Kidney tubule cell (primary cell): ENCODE measurements at places on chromosomes 7 and 10.

DNA sequence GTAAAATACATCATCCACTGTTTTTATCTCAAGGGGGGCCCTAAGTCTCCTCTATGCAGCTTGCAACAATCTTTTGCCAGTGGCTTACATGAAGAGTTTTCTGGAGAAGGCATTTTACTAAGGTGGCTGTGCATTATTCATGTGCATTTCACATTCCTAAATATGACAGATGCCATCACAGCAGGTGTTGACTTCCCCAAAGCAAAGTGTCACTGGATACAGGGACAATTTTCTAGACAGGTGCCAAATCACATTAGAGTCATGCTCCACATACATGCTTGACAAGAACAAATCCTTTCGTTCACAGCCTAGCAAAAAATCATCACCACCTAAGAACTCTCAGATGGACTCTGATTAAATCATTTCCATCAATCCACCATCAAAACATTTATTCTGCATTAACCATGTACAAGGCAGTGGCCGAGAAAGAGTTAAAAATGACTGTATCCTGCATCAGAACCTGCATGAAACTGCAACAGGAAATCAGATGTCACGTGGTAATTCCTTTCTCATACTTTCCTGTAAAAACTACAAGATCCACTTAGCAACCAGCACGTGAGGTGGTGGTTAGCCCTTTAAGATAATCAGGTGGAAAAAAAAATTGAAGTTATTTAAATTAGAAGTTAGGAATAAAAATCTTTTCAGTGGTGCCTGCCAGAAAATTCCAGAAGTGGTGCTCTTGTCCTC is 88.2 kb upstream of the AFAP1L2 start:
- DNase-seq: peak; percentile 45

GRCh38 chr7:30249316-30249715 is 35.1 kb upstream of the ZNRF2 start:
- DNase-seq: no peak

DNA sequence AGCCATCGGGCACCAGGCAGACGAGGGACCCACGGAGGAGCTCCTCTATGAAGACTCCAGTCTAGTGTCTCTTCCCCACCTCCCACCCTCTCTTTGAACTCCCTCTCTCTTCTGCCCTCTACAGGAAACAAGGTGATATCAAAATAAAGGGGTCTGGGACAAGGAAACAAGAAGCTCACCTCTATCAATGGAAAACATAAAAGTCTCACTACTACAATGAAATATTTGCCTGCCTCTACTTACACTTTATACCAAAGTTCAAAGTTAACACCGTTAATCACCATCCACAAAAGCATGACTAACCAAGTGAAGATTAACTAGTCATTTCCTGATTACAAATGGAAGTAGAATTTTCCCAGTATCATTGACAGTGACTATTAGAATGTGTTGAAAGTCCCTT is 82.2 kb downstream of the PARD3 start:
- peak; percentile 93 for DNase-seq

- DNase-seq: no peak
These were observed 46.1 kb upstream of the LRRC17 start for GRCh38 chr7:102866535-102867215.

DNA sequence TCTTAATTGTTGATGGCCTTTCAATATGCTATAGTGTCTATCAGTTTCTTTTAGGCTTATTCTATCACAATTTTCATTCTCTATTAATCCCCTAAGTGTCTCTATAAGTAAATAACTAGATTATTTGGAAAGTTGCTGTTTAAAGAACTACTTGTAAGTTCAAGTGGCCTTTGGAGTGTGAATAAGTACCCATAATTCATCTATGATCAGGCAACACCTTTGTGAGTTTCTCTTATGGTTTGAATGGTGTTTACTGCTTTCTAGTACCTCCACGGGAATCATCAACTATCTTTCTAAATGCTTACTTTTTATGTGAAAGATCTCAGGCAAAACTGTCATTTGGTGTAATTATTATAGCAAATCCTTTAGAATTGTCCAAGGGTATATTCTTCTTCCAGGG is 166.7 kb downstream of the POU6F2 start:
- DNase-seq: no peak

DNA sequence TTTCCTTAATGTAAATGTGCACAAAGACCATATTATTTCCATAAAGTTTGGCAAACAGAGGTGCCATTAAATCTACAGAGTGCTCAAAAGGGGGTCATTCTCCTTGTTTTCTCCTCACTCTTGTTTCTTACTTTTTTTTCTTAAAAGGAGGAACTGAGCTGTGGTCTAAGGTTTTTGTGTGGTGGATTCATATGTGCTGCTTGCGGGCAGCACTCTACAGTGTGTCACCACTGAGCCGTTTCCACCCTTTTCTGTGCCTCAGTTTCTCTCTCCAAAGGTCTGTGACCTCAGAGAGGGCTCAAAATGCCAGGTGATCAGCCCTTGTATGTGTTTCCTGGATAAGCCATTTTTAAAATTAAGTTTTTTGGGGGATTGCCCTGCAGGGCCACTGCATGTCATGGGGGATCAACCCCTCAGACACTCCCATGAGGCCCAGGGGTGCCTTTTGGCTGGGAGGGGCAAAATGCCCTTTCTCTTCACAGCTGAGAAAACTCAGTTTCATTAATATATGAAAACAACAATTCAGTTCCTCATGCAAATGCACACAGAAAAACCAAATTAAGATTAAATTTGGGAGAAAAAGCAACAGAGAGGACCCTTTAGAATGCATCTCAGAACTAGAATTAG is 56.9 kb upstream of the VOPP1 start:
- no peak for DNase-seq

GRCh38 chr7:100489824-100490223 is 6.1 kb downstream of the NYAP1 start:
- DNase-seq: peak; percentile 86

DNA sequence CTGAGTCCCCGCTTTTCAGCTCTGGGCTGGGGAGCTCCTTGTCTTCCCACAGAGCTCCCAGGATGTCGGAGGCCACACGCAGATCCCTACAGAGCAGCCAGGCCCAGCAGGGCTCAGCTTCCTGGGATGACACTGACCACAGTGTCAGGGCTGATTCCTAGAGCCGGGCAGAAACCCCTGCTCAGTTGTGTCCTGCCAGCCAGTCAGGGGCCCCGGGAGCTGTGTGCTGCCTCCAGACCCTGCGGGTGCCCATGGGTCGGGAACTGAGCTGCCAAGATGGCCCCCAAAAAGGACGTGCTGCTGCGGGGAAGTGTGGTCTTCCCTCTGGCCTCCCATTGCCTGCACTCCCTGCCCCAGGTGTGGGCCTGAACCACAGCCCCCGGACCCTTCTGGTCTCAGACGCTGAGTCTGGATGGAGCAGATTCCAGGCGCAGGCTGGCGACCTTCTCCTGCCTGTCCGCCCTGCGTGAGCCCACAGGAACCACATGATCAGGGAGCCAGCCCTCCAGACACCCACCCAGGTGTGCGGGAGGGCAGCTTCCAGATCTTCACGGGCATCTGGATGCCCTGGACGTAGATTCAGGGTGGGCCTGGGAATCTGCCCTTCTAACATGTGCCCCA is 217.4 kb downstream of the MAD1L1 start:
- DNase-seq: no peak

- peak; percentile 20 for DNase-seq
These were observed 3.7 kb downstream of the GPR26 start for GRCh38 chr10:123669886-123670285.

GRCh38 chr7:35780070-35780469 is 20.8 kb upstream of the SEPTIN7 start:
- no peak for DNase-seq

- no peak for DNase-seq
These were observed 206.3 kb downstream of the KLF6 start for GRCh38 chr10:3578682-3579081.

DNA sequence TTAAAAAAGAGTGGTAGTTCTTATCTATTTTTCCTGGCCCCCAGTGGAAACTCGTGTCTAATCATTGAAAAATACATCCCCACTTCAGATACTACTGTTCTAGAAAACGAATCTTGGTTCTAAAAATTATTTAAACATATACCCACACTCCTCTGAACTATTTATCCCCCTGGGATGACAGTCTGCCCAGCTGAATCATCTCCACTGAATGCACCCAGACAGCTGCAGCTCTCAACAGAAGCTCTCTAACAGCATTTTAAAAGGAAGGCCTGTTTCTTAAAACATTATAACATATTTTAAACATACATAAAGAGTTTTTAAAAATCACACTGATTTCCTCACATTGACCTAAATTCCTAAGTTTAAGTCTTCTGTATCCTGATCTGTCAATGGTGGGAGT is 544.6 kb upstream of the PHF14 start:
- DNase-seq: no peak

GRCh38 chr7:55396233-55396785 is 31.2 kb downstream of the LANCL2 start:
- DNase-seq: no peak

- peak; percentile 57 for DNase-seq
These were observed 7.5 kb downstream of the ASB4 start for GRCh38 chr7:95493247-95493646.

GRCh38 chr10:29869593-29869992 is 189.8 kb downstream of the JCAD start:
- DNase-seq: no peak

- DNase-seq: no peak
These were observed 244.4 kb downstream of the FANK1 start for GRCh38 chr10:126140746-126141273.

DNA sequence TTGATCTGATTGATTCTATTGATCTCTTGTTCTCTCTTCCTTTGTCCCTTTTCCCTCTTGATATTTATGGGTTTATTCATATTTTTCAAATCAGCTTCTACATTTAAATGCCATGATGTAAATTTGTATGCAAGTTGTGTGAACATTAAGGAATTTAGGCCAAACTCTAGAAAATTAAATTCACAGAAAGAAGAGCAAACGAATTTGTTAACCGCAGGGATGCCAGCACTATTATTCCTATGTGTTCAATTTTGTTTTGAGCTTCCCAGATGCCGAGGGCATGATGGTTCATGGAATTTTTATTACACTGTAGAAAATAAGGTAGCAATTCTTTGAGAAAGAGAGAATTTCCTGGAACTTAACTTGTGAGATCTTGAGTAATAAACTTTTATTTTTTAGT is 220.9 kb downstream of the BUB3 start:
- DNase-seq: no peak

GRCh38 chr10:117005026-117005526 is at the start of gene SHTN1:
TSS of gene SHTN1 (minus strand) at chr10:117005187. CDS start at chr10:117005079, 108 bp downstream.
- peak; percentile 91 for DNase-seq

DNA sequence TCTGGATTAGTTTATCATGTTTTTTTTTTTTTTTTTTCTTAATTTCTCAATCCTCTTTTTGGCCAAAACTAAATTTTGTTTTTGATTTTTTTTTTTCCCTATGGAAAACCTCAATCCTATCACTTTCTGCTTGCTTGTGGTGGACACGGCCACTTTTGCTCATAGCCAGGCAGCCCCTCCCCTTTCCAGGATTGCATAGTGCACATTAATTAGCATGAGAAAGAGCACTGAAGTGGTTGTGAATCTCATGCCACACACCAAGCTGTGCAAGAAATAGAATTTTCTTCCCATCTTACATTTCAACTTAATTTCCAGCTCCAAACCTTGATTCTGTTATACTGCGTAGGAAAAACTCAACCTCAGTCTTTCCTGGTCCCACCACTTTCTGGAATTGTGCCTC is 34.6 kb downstream of the MGAM2 start:
- no peak for DNase-seq

DNA sequence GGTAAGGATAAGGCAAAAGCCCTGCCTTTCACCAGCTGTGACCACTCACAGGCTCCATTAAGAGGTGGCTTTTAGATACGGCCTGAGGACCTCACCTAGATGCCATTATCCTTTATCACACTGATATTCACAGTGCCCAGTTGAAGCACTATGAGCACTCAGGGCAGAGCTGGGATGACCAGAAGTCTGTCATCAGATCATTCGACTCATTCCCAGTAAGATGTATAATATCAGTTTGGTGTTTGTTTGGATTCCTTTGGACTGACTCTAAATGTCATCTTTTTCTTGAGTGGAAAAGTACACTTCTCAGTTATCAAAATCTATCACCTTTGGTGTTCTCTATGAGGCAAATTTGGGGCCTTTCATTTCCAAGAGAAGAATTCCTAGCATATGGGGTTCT is 18.7 kb downstream of the CCDC136 start:
- no peak for DNase-seq

GRCh38 chr10:129344731-129345355 is 122.2 kb upstream of the MGMT start:
- no peak for DNase-seq

GRCh38 chr7:137829337-137829992 is 17.3 kb downstream of the DGKI start:
- DNase-seq: no peak

GRCh38 chr7:157840914-157841772 is 504.3 kb downstream of the DNAJB6 start:
- DNase-seq: no peak

- DNase-seq: no peak
These were observed 689.8 kb downstream of the INHBA start for GRCh38 chr7:41013117-41013516.

DNA sequence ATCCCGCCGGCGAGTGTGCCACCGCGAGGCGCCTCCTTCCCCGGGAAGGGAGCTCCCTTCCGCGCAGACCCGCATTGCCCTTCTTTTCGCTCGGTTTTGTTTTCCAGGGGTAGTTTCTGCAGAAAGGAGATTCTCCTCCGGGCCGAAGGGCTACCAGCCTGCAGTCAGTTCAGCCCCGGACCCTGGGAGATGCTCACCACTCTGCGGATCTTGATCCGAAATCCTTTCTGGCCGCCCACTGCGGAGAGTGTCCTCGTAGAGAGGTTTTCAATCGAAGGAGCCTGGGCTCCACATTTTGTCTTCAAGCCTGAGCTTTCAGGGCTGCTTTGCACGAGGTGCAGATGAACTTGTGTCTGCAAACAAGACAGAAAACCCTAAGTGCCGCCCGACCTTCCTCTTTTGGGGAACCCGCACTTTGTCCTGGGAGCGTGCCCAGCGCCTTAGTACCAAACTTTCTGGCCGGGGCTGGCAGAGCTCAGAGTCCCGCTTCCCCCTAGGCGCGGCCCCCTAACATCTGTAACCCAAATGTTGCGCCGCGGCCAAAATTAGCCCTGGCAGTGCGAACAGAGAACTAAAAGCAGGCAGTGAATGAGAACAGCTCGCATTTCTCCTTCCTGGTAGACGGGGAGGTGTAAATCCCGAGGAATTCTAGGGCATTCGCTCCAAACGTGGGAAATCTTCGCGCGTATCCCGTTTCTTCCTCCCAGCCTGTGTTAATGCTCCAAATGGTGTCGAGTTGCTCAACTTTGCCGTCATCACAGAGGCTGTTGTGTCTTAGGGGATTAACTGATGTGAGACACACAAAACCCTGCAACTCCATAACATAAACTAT is 6.7 kb upstream of the EN2 start:
- DNase-seq: no peak
